WERI-Rb-1 (cell line): ENCODE measurements at places on chromosomes 4 and X.

GRCh38 chr4:20273793-20274192 is 22.1 kb downstream of the SLIT2 start:
- DNase-seq: no peak

- no peak for DNase-seq
These were observed 18.5 kb upstream of the OPN1LW start for GRCh38 chrX:154125391-154126040.

GRCh38 chr4:1992468-1993168 is 16.2 kb downstream of the NELFA start:
- DNase-seq: no peak

GRCh38 chr4:133600008-133600407 is 450.9 kb downstream of the PCDH10 start:
- DNase-seq: no peak

- no peak for DNase-seq
These were observed 1947.1 kb upstream of the TENM3 start for GRCh38 chr4:180296036-180296599.

GRCh38 chr4:74205046-74205445 is 47.1 kb downstream of the MTHFD2L start:
- no peak for DNase-seq

GRCh38 chrX:15241301-15241700 is 28.6 kb downstream of the ASB9 start:
- no peak for DNase-seq

GRCh38 chrX:133818019-133818418 is 167.4 kb downstream of the GPC3 start:
- no peak for DNase-seq

DNA sequence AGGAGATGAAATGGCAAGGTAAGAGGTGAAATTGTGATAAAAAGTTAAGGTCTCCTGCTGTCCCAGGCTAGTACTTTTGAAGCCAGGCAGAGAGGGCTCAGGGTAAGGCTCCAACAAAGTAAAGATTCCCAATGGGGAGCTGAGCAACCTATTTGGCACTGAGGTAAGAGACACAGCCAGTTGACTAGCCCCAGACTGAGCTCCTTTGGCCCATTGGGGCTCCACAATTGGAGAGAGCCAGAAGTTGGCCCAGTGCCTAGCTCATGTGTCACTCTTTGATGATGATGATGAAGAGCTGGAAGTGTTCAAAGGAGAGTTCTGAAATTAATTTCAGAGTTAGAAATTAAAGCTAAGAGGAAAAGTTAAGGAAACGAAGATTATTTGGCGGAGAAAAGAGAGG is 94.6 kb downstream of the RLIM start:
- DNase-seq: no peak

- no peak for DNase-seq
These were observed 44.2 kb downstream of the CLDN34 start for GRCh38 chrX:10011261-10011931.

DNA sequence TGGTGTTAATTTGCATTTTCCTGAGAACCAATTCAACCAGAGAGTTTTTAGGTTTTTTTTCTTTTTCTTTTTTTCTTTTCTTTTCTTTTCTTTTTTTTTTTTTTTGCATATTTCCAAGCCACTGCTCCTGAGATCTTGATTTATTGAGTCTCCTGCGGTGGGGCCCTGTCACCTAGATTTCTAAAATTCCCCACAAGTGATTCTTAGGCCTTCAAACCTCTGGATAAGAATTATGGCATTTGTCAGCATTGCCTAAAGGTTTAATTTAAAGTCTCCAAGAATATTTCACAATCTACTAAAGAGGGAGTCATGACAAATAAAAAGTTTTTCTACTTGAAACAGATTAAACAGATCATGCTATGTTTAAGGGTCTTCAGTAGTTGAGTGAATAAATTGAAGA is 84.9 kb downstream of the GAB1 start:
- no peak for DNase-seq
